ENCODE measurements at places on chromosomes 7 and 10. TPM values are rescaled to one million over a fixed set of nuclear protein-coding genes. Genes with fewer than 3 reads are reported as not detected.

Gene DENND2A
- 1.0 TPM for total RNA-seq

Gene NUTM2D
- total RNA-seq = 1.1 TPM

Gene EPO
- total RNA-seq = not detected

Gene C10orf53
- total RNA-seq = not detected

Gene CCNY
- total RNA-seq = 88.6 TPM

Gene FAM237B
- total RNA-seq = not detected

Data from dermis lymphatic vessel endothelial cell (primary cell).